Left ventricle myocardium superior (tissue), 1 donor: ENCODE measurements at places on chromosomes 7 and 10.

- DNase-seq, result no peak
Measured at GRCh38 chr10:68594405-68594804, 34.3 kb downstream of the TET1 start.

GRCh38 chr10:34187201-34187600, 627.9 kb downstream of the PARD3 start:
- no peak for DNase-seq

GRCh38 chr7:153404124-153404523, 644.6 kb downstream of the ACTR3B start:
- no peak for DNase-seq

GRCh38 chr10:126117196-126117595, 220.8 kb downstream of the FANK1 start:
- DNase-seq, result no peak

DNA sequence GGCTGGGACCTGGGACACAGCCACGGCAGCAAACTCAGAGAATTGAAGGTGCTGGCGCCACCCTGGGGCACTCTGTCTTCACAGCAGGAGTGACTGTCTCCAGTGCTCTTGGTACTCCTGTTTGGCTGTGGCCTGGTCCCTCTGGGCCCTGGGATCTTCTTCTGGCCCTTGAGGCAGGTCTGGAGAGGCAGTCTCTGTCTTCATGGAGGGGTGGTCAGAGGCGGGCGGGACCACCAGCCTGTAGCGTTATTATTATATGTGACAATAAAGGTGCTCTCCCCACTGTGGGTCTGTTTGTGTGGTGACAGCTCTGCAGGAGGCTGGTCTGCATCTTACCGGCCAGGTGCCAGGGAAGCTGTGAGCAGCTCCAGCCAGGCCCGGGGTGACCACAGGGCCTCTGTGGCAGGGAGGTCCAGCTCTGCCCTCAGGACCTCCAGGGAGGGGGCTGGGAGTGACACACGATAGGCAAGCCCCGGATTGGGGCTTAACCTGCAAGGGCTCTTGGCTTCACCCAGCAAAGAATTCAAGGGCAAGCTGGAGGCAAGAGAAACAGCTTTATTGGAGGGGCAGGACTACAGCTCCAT, 70.3 kb downstream of the MYL10 start:
- DNase-seq, result no peak

GRCh38 chr10:127550861-127551260, 1.8 kb downstream of the NPS start:
- no peak for DNase-seq

GRCh38 chr10:119309423-119309770, 102.0 kb downstream of the GRK5 start:
- DNase-seq, result no peak

DNA sequence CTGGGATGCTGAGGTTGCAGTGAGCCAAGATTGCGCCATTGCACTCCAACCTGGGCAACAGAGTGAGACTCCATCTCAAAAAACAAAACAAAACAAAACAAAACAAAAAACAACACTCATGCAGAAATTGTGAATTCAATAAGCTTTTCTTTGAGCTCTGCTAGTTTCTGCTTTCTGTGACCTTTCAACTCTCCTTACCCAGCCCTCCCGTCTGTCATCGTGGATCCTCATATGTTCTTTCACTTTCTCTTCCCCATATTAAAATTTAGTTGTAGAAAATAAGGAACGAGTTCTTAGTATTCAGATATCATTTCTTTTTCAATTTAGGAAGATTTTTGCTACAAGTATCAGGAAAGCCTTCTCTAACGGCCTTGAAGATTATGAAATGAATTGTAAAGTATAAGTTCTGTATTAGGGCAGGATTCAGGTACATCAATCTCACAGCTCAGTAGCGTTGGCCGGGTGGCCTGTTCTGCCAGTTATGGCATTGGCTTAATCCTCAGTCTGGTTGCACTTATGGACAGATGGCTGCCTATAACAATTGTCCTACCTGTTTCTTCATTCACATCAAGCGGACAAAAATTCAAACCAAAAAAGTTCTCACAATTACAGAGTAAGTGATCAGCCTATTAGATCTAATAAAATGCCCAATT, 1167.0 kb downstream of the SORCS3 start:
- no peak for DNase-seq

GRCh38 chr7:322111-322671, 32.2 kb downstream of the FOXL3 start:
- DNase-seq, result peak; percentile 85

DNA sequence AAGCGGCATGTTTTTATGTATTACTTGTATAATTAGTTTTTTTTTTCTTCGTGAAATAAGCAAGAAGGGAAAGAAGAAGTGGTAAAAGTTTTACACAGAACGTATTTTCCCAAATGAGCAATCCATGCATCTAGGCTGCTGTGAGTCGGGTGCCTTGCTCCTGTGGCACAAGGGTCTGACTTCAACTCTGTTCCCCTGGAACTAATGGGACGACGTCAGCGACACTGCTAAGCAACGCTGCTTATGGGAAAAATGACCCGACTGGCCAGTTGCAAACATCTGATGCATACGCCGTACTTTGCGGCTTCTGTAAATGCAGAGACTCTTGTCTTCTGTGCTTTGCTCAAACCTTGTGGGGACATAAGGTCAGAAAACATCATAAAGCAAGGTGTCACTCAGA, 66.3 kb downstream of the MPP7 start:
- no peak for DNase-seq

GRCh38 chr7:37448636-37449361, at the start of gene ELMO1:
TSS of gene ELMO1 (minus strand) at chr7:37448864. CDS start at chr7:37342690, 106,174 bp downstream.
- DNase-seq, result peak; percentile 83

DNA sequence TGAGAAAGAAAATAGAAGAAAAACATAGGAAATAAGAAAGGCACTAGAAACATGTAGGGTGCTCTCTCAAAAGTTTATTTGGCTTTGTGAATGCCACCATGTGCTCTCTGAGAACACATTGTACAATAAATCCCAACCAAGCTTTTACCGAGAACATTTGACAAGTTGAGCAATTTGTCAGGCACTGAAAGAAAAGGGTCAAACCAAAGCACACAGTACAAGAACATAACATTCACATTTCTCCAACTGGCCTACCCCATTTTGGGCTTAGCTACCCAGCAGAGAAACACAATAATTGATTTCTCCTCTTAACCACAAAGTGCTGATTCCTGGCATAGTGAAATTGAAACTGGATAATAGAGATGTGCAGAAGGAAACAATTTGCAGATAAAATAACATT, 69.2 kb upstream of the SLC39A12 start:
- no peak for DNase-seq

GRCh38 chr10:13091801-13092200, 8.2 kb upstream of the OPTN start:
- no peak for DNase-seq

DNA sequence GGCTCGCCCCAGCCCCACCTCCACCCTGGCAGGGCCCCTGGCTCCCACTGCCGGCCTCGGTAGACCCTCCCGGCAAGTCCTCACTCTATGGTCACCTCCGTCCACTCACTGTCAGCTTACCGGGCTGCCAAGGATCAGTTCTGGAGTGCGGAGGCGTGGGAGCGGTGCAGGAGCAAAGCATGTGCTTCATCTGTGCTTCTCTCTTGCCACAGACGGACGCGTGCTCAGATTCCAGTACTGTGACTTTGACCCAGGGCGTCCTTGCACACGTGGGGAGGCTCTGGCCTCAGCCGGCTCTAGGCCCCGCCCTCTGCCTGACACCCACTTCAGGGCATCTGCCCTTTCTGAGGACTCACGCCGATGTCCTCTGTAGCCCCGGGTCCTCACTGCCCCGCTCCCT, 547.5 kb upstream of the FOXK1 start:
- no peak for DNase-seq

DNA sequence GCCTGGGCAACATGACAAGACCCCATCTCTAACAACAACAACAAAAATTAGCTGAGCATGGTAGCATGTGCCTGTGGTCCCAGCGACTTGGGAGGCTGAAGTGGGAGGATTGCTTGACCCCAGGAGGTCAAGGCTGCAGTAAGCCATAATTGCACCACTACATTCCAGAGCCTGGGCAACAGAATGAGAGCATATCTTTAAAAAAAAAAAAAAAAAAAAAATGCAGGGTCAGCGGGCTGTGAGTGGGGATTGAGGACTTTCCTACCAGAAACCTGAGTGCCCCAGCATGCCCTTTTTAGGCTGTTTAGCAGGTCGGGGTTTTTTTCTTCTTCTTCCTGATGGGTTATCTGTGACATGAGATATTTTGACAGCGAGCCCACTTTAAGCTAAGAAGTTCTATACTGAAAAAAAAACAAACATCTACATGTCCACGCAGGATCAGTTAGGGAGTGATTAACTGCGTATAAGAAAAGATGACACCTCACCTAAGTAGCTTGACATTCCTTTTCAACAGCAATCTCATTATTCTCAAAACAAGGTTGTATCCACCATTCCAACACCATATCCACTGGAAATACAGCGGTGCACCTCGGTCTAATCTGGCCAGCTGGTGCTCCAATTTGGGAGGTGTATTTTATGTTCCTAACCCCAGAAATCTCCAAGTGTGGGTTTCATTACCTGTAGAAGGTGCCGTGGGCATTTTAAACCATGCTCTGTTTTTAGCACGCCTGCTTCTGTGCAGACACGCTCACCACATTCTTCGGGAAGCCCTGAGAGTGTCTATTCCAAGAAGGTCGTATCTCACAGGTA, 13.8 kb upstream of the RFC2 start:
- no peak for DNase-seq

DNA sequence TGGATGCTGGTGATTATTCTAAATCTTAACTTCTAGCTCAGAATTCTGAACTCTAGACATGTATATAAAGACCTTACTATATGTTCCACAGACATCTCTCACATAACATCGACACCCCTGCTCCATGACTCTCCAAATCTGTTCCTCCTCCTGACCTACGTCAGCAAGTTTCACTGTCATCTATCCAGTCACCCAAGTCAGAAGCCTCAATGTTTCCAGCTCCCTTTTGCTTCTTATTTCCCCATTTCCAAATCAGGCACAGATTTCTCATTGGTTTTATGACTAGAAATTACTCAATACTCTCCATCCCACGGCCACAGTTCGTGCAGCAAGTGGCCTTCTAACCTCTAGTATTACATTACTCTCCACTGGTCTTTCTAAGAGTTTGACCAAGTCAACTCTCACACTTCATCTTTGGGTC, 28.5 kb downstream of the EPC1 start:
- no peak for DNase-seq

DNA sequence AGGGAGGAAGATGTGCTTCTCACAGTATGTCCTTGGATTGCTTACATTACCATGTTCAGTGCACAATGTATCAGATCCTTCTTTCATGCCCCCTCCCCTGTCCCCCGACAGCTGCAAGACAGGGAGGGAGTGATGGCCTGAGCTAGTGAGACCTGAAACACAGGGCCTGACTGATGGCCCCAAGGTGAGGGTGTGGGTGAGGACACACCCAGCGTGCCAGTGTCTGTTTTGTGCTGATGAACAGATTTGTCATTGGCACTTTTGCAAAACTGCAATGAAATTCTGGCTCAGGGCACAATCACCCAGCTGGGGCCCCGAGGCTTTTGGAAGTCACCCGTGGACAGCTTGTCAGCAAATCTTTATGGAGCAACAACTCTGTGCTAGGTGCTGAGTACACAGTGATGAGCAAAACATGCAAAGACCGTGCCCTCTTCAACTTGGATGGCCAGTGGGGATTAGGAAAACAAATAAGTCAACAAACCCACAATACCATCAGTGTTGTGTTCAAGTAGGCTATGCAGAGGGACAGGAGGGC, 59.4 kb upstream of the EMX2 start:
- no peak for DNase-seq

- DNase-seq, result no peak
Measured at GRCh38 chr7:11830582-11831155, 1.3 kb downstream of the THSD7A start.

DNA sequence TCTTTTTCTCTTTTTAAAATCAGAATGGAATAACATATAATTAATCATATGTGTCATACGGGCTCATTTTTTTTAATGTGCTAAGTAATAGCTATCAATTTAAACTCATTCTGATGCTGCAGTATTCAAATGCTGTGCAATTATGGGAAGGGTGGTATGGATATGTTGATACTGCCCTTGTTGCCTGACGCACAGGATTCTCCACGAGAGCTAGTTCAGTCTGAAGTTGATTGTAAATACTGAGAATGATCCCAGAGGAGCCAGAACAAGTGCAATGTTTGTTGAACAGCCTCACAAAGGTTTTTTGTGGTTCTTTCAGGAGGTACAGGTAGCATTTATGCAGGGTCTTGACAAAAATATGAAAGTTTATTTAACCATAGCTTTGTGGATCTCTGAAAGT, 13.4 kb downstream of the NPY start:
- no peak for DNase-seq

DNA sequence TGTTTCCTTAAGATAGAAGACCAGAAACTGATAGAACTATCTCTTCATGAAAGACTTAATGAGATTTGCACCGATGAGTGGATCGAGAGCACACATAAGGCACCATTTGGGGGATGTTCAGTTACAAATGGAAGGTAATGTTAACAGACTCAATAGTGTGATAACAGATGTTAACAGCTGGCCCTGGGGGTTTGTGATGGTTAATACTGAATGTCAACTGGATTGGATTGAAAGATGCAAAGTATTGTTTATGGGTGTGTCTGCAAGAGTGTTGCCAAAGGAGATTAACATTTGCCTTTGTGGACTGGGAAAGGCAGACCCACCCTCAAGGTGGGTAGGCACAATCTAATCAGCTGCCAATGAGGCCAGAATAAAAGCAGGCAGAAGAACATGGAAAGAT, 130.5 kb upstream of the DGKB start:
- no peak for DNase-seq

DNA sequence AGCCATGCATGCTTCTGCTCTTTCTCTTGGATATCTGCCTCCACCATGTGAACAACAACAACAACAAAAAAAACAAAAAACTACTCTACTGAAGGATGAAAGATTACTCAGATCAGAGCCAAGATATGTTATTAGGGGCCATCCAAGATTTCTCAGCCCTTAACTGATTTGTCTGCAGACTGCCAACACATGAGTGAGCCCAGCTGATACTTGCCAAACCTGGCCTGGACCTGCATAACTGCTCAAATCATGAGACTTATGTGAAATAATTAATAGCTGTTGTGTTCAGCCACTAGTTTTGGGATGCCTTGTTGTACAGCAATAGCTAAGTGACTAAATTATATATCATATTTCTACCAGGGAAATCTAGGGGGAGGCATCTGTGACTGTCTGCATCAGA, 334.5 kb upstream of the SORCS1 start:
- DNase-seq, result no peak

GRCh38 chr7:108016841-108017775, 14.1 kb upstream of the LAMB1 start:
- no peak for DNase-seq
